ENCODE measurements at places on chromosomes 6 and 20.

GRCh38 chr6:130888246-130888645, 61.0 kb downstream of the SMLR1 start:
- no peak for DNase-seq

- no peak for DNase-seq
Observed at GRCh38 chr20:59749301-59749700, 145.0 kb downstream of the PHACTR3 start.

- no peak for DNase-seq
Observed at GRCh38 chr6:45116714-45117410, 211.3 kb upstream of the RUNX2 start.

DNA sequence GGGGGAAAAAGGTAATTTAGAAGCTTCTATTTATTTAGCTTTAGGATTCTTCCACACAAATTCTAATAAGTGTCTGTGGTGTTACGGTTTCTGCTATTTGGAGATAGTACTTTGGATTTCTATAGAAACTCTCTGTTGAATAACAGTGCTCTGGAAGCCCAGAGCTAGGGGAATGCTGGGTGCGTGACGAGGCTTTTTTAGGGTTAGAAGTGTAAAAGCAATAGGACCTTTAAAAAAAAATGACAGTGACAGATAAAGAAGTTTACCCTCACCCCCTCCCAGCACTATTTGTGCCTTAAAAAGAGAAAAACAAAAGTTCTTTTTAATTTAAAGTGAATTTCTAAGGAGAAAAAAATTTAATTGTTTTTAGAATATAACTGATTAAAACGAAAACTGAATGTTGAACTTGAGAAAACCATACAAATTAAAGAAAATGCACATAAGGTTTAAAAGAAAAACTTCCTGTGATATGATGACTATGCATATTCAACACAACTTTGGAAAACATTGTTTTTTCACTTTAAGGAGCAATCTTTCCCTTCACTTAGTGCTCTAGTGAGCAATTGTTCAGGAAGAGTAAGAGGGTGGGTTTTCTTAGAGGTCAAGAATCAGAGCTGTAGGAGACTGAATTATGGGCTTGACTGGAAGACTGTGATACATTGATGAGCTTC, 89.6 kb upstream of the RIPOR2 start:
- no peak for DNase-seq

DNA sequence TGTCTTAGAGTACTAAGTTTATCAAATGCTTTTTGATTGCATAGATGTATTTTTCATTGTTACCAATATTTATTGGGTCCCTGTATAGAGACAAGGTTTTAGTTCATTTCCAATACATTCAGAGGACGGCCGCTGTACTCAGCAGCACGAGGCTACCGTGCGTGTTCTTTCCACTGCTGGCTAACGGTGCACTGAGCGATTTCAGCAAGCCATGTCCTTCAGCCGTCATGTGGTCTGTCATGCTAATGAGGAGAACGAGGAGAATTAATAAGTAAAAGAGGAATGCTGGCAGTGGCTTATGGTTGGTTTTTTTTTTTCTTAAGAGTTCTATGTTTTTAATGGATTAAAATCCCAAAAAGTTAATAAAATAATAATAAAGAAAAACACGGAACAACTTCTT, 253.6 kb downstream of the ARID1B start:
- DNase-seq: no peak

- DNase-seq: no peak
Observed at GRCh38 chr6:137795501-137795900, 71.6 kb upstream of the TNFAIP3 start.

GRCh38 chr20:64245746-64246595, 9.6 kb upstream of the PCMTD2 start:
- no peak for DNase-seq

DNA sequence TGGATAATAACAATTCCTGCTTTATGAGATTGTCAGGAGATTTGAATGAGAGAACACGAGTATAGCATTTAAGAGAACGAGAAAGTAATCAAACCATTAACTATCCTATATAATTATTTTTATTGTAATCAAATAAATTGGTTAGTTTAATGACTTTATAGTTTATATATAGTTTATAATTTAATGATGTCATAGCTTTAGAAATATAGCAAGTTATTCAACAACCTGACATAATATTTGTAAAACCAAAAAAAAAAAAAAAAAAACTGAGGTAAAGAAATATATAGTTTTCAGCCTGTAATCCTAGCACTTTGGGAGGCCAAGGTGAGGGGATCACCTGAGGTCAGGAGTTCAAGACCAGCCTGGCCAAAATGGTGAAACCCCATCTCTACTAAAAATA, 26.4 kb upstream of the DST start:
- DNase-seq: no peak

- no peak for DNase-seq
Observed at GRCh38 chr6:139686308-139686707, 311.9 kb upstream of the CITED2 start.

- DNase-seq: no peak
Observed at GRCh38 chr6:29965873-29966601, 23.7 kb downstream of the HLA-A start.

- no peak for DNase-seq
Observed at GRCh38 chr20:40335437-40335836, 353.6 kb downstream of the MAFB start.

GRCh38 chr20:2421247-2421646, 40.5 kb downstream of the TGM6 start:
- DNase-seq: no peak

GRCh38 chr20:63154395-63154794, 61.5 kb downstream of the YTHDF1 start:
- no peak for DNase-seq

GRCh38 chr6:149318581-149319286, 1.2 kb downstream of the TAB2 start:
- DNase-seq: no peak

DNA sequence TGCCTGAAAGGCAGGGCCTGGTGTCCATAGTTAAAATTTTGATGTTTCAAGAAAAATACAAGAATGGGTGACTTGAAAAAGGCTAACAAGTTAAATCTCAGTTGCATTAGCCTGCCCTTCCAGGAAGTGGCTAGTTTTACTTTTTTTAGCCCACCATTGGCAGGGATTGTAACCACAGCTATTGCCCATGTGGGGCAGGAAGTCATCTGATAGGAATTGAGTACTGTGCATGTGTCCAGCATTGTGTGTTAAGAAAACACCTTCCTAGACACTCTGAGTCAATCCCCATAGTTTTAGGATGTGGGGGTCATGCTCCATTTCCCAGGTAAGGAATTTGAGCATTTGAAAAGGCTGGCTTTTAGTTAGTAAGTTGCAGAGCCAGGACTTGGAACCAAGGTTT, 26.9 kb downstream of the LYRM2 start:
- no peak for DNase-seq

GRCh38 chr20:5865604-5866003, 84.7 kb downstream of the TRMT6 start:
- DNase-seq: no peak

DNA sequence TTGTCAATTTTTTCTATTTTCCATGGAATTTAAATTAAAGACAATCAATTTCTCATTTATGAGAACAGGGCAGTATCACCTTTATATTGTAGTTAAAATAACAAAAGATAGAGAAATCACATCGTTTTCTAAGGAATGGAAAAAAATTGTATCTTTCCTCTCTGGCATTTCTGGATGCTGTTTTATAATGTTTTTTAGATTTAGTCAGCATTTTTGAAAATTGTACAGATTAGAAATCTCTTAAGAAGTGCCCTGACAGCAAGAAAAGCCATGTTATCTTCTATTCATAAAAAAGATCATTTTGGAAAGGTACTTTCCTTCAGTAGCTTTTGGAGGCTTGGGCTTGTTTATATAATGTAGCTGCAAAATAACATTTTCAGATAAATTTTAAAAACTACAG, 116.9 kb downstream of the PLG start:
- DNase-seq: no peak

DNA sequence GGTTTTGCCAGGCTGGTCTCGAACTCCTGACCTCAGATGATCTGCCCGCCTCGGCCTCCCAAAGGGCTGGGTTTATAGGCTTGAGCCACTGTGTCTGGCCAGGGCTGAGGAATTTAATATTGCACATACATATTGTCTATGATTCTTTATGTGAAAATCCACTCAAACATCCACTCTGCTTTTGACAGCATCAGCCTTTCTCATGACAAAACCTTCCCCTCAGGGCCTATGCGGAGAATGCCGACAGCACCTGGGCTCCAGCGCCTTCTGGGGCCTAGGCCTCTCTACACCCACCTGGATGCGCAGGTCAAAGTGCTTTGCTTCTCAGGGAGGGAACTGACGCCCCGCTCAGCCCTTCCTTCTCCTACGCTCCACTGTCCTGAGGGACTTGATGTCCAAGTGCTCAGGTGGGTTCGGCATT, 5.4 kb downstream of the RAMACL start:
- no peak for DNase-seq

- no peak for DNase-seq
Observed at GRCh38 chr20:20786428-20786827, 74.0 kb upstream of the RALGAPA2 start.

DNA sequence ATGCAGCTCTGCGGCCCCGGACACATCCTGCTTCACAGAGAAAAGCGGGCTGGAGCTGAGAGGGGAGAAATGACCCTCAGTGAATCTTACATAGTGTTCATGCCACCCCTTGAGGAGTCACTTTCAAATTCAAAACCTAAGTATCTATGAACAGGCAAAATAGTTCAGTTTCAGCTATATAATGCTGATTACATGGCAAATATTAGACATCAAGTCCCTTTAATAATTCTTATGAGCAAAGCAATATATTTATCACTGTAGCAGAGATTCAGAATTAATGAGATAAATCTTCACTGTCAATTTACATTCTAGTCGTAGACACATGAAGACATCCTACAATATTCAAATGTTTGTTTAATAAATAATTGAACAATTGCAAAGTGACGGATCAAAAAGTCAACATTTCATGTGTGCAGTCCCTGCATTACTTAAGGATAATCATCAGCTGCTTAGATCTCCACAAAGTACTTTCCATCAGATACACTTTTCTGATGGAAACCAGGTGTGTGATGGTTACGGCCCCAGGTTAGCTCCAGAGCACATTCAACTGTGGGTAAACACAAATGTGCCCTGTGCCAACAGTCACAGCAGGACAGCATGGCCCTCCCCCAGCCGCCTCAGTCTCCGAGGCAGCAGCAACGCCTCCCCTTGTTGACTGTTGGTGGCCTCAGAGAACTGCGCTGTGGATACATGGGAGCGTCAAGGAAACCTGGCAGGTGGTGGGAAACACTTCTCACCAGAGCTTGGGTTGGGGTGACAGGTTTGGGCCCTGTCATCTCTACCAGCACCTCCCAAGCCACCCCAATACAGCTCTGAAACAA, 787 bp upstream of the PRR18 start:
- no peak for DNase-seq

- DNase-seq: no peak
Observed at GRCh38 chr20:25346349-25346748, 44.3 kb downstream of the ABHD12 start.

- no peak for DNase-seq
Observed at GRCh38 chr20:25563876-25564275, 21.5 kb downstream of the NINL start.

GRCh38 chr6:2596222-2596621, 154.5 kb downstream of the MYLK4 start:
- no peak for DNase-seq

DNA sequence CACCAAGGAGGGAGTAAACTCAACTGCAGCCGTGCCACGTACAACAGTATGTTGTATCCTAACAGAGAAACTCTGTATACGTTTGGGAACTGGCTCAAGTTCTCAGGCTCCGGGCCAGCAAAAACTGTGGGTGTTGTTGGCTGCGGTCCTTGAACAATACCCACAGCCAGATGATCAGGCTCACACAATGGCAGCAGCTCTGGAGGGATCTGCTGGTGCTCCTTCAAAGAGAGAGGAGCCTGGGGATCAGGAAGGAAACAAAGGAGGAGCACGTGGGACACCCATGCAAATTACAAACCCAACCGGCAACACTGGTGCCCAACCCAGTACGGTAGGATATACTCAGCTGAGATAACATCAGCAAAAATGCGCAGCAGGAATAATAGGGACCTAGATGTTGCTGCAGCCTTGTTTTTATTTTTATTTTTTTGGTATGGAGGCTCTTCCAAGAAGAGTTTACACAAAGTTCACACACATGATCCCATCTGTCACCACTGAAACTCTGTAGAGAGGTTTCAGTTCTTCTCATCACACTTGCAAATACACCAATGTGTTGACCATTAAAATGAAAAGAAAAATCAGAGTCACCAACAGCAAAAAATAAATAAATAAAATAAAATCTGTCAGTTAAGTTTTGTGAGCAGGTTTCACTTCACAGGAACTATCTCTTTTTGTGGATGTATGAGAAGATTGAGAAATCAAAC, 41.2 kb upstream of the PDE10A start:
- DNase-seq: no peak
